ENCODE measurements at places on chromosomes 5 and 9. TPM values are rescaled to one million over a fixed set of nuclear protein-coding genes. Genes with fewer than 3 reads are reported as not detected.

ZNF782 gene
- total RNA-seq = 11.2 TPM

FBP1 gene
- total RNA-seq = 63.9 TPM

F2RL1 gene
- total RNA-seq = not detected

JAKMIP2 gene
- 14.5 TPM for total RNA-seq

RASEF gene
- total RNA-seq = not detected

SLC35D2 gene
- 1.4 TPM for total RNA-seq

CNOT8 gene
- total RNA-seq = 85.3 TPM

COMMD10 gene
- 11.7 TPM for total RNA-seq

SGTB gene
- 8.7 TPM for total RNA-seq

CLTB gene
- total RNA-seq = 44.5 TPM

WNT8A gene
- not detected for total RNA-seq

SMARCA2 gene
- 80.6 TPM for total RNA-seq

PLPP7 gene
- total RNA-seq = 0.28 TPM
